ENCODE measurements at places on chromosomes 6 and 20. TPM values are rescaled to one million over a fixed set of nuclear protein-coding genes. Genes with fewer than 3 reads are reported as not detected.

DNA sequence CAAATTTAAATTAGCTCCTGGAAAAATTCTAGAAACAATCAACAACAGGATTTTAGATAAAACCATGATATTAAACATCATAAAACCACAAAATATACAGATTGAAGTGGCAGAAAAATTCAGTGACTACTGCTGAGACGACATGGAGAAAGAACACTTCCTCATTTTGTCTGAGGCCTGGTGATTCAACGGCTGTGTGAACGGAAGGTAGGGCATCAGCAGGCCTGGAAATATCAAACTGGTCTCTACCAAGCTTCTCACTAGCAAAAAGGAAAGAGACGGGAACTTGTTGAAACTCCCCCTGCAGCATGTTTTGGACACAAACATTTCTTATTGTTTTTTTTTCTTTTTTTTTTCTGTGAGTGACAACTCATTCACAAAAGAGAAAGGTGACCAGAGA, 58.0 kb upstream of the AHI1 start:
- no peak for DNase-seq

DNA sequence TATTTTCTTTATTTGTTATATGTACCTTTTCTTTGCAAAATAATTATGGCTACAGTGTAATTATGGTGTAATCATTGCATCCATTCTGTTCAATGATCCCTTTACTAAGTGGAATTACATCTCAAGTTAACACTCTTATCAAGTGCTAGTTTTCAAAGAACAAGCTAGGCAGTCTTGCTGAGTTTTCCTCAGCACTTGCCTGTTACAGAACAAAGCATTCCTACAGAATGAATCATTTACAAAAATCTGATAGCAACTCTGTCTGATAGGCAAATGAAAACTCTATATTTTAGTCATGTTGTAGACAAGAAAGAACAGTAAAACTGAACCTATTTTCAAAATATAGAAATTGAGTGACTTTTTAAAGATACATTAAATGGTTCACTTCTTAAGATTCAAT, 109.8 kb upstream of the POU3F2 start:
- DNase-seq = no peak

DNA sequence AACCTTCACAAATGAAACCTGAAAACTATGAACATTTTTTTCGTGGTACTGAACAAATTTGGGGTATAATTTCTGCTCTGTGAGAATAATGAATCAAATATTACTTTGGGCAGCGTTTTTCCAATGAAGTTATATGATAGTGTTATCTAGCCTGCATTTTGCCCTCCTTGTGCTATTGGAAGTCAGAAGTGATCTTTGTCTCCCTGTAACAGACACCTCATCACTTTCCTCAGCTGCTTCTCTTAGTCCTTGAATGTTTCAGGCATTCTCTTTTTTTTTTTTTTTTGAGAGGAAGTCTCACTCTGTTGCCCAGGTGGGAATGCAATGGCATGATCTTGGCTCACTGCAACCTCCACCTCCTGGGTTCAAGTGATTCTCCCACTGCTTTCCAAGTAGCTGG, 10.2 kb downstream of the DDX27 start:
- no peak for DNase-seq

- no peak for DNase-seq
Observed at GRCh38 chr6:17672064-17672718, 34.5 kb downstream of the NUP153 start.

- DNase-seq = no peak
Observed at GRCh38 chr6:97440590-97441176, 157.7 kb upstream of the MMS22L start.

DNA sequence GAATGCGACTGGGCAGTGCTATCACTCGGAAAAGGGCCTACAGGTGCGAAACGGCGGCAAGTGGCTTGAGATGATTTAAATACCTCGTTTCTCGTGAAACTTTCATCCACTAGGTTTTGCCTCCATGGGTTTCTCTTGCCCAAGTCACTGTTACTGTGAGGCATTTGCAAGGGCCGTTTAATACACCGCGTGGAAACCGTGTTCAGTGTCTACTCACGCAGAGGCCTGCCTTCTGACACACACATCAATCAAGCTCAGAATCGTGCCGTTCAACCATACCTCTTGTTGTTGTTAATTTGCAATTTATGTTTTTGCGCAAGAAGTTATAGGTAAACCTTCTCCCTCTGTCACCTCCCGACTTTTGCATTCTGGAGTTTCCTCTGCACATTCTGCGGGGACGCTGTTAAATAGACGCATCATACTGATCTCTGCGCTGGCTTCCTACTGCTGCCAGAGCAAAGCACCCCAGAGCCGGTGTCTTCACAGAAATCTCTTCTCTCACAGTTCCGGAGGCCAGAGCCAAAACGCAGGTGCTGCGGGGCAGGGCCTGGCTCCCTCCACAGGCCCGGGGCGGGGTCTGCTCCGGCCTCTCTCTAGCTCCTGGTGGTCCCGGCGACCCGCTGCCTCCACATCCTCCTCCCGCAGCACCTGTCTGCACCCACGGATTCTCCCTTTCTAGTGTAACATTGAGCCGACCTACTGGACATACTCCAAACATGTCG, 251.4 kb downstream of the SMOC2 start:
- no peak for DNase-seq

GRCh38 chr6:31952140-31952805, 6.4 kb downstream of the CFB start:
- no peak for DNase-seq

DNA sequence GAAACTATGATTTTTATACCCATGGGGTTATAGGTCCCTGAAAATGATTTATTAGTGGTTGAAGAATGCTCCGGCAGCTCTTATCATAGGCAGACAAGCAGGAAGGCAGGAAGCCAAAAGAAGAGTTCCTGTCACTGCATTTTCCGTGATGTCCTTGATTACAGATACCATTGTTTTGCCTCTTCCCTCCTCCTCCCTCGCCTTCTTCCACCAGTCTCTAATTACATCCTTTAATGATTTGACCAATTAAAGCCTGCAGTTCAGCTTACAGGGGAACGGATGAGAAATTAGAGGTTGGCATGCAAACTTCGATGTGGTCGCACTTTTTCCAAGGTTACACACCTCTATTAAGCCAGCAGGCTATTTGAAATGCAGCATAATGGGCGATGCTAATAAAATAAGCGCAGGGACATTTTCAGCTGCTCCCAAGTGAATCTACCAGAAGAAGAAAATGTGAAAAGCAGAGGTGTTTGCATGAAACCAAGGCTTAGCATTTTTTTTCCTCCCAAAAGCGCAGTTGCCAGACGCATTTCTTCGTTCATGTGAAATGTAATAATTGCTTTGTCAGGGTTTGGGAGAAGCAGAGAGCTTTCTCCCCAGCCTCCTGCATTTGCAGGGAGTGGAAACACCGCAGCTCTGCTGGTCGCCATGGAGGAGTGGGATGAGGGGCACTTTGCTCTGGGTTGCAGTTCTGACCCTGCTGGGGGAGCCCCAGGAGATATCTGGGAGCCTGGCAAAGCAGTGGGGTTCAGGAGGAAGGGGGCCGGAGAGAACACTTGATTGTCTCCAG, 6.0 kb downstream of the NOX3 start:
- no peak for DNase-seq

The BFSP1 gene
- polyA plus RNA-seq = 1.8 TPM

The ADGRB3 gene
- not detected for polyA plus RNA-seq

The RAET1G gene
- polyA plus RNA-seq = not detected

The VSX1 gene
- polyA plus RNA-seq = not detected

The SLC22A7 gene
- polyA plus RNA-seq = not detected

The LHFPL5 gene
- polyA plus RNA-seq = not detected

Data from naive thymus-derived CD8-positive, alpha-beta T cell (primary cell).